ENCODE measurements at places on chromosomes 13 and 19.

DNA sequence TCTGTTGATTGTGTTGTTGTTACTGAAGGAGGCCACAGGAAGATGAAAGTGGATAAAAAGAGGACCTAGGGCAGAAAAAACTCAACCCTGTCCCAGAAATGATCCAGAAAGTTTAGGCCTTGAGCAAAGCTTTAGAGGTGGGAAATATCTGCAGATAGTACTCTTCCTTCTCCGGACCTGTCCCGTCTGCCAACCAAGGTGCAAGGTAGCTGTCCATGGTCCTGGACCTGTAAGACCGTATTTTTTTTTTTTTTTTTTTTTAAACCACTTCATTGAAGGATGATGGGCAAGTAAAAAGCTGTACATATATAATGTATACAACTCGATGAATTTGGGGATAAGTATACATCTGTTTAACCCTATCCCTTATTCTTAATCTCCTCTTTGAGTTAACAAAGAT is 225.9 kb downstream of the OLFM4 start:
- DNase-seq, result no peak

GRCh38 chr13:64849196-64849595 is 2380.9 kb downstream of the PCDH9 start:
- no peak for DNase-seq

DNA sequence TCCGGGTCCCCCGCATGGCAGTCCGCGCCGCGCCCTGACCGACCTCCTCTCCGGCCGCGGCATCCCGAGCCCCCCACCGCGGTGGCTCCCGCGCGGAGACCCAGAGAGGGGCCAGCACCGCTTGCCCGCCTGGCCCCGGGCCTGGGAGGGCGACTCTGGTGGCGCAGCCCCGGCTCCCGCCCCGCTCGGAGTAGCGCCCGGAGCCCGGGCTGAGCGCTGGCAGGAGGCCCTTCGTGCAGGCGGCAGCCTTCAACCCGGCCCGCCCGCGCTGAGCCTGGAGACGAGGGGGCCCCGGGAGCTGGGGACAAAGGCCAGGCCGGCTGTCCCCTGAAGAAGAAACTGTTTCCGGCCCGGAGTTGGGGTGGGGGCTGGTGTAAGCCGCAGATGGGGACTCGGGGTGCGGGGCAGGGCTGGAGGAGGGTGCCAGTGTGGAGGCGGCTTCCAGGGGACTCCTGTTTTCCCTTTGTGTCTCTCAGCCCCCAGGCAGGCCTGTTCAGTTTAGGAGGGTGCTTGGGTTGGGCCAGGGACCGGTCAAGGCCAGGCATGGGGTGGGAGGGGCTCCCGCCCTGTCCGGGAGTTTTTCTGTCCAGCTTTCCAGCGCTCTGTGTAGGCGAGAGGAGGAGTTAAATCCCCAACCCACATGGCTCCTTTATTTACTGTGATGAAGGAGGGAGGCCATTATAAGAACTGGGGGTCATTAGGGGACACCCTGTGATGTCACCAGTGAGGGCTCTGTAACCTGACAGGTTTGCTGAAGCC is 935 bp downstream of the LRP3 start:
- DNase-seq, result no peak

DNA sequence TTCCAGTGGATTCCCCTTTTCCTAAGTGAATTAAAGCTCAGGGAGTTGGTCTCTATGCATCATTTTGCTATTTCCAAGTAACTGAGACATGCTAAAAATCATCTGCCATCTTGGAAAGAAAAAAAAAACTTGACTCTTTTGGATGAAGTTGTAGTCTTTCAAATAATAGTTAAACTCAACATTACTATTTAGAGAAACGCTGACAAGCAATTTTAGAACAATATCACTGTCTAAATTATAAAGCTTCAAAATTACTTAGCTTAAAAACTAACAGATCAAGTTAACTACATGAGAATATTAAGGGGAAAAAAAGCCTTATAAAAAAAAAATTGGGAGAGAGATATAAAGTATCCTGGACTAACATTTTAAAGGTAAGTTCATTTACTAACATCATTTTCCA is 68.5 kb downstream of the STOML3 start:
- DNase-seq, result no peak

DNA sequence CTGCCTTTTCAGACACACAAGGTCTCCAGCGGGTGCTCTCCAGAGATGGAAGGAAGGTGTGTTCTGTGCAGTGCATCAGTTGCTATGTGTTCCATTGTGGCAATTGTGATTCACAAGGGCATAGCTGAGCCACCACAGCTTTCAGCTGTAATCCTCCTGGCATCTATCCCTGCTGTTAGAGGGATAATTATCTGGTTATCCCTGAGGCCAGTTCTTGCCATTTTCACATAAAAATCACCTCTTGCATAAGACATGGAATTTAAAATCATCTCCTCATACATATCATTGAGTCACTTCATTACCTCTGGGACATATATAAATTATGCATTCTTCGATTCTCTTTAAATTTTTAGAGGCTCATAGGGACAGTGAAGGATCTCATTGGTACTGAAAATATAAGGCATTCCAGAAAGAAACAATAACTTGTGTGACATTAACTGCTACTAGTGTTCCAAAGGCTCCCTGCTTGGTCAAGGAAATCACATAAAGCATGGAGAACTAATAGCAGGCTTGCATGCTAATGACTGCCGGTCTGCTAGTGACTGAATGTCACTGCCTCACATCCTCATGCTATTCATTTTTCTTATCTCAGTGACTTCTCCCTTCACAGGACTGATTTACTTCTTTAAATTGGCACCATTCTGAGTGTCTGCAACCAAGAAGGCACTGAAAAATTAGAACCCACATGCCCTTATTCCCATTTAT is 214.0 kb downstream of the ENOX1 start:
- DNase-seq, result no peak

GRCh38 chr13:79525064-79525857 is 44.3 kb downstream of the NDFIP2 start:
- no peak for DNase-seq

- DNase-seq, result no peak
Measured at GRCh38 chr19:440391-441212, 20.2 kb downstream of the SHC2 start.

DNA sequence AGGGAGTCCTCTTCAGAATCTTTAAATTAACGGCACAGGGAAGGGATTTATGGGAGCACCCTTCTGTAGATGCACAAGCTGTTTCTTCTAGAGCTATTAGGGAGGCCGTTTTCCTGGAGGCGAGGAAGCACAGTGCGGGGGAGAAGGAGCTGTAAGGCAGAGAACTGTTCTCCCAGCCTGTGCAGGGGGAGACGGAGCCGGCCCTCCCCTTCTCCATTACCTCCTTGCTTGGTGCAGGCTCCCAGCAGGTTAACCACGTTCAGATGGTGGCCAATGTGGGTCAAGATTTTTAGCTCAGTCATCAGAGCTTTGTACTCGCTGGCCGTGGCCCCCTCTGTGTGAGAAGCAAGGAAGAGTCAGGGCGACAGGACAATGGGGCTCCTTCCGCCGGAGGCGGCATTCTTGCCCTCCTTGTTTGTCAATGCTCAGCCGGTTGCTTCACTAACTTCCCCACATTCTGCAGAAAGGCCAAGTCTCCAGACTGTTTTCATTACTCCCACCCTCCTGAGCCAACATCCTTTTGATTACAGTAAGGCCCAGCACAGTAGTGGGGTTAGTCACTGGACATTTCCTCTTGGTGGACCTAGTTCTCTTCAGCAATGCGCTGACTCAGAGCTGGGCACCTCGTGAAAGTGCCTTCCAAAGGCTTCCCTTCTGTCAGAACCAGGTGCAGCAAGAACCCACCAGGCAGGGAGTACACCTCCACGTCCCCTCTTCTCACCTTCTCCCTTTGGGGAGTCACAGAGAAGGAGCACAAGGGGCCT is 165.4 kb downstream of the FLT1 start:
- DNase-seq, result no peak

- no peak for DNase-seq
Measured at GRCh38 chr19:32012206-32012605, 333.2 kb upstream of the ZNF507 start.

GRCh38 chr13:112871742-112872141 is 97.3 kb upstream of the MCF2L start:
- DNase-seq, result no peak

DNA sequence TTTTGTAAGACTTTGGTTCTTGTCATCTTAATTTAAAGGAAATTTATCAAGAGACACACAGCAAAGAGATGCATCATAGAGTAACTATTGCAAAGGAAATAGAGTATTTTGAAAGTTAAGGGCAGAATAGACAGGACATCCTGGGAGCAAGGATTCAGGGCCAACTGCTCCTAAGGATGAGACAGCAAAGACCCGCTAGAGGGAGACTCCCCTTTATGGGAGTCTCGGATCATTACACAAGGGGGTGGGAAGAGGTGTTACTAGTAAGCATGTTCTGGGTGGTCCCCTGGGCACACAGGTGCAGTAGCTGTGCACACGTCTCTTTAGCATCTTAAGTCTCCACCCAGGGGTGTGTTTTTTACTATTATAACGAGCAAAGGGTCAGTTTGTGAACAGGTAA is 9.6 kb downstream of the ZSCAN5C start:
- no peak for DNase-seq

DNA sequence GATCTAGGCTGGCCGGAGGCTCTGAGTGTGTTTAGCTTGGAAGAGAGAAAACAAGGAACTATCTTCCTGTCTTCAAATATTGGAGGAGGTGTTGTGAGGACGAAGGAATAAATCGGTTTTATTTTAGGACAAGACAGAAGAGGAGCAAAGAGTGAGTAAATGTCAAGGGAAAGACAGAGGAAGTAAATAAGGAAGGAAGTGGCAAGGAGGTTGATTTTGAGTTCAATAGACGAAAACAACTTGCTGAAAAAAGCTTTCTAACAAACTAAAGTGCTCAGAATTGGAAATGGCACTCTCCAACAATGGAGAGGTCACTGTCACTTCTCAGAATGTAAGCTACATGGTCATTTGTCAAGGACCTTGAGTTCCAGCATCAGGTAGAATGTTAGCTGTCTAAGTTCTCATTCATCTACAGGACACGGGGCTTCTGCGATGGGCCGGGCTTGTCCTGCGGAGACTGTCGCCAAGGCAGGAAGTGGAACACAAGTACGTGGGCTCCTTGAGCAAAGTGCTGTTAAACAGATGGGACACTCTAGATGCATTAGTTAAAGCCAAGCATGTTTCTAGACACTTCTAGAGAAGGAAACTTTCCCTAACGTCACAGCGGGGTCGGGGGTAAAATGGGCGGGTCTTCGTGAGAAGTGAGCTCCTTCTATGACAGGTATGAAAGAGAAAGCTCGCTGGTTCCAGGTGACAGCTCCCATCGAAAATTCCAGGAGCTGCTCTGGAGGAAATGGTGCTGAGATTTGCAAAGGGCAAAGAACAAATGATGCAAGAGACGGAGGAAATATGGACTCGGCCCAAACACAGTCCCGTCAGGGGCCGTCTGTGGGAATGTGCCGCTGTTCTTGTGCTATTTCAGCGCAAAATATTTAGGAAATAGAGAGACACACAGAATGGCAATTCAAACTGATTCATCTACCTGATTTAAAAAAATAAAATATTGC is 103.9 kb upstream of the UBL3 start:
- DNase-seq, result no peak

DNA sequence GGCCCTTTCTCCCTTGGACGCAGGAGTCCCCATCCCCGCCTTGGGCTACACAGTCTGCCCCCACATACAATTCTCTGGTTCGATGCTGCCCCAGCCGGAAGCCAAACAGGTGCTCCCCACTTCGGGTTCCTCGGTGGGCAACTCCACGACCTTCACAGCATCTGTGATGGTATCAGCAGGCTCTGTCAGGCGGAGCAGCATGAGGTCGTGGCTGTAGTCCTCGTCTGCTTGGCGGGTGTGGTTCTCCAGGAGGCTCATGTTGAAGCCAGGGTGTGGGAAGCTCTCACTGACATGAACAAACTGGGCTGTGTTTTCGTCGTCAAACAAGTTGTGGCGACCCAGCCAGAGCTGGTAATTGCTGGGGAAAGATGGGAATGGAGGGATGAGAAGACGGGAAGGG is 3.5 kb downstream of the KLK1 start:
- DNase-seq, result no peak

DNA sequence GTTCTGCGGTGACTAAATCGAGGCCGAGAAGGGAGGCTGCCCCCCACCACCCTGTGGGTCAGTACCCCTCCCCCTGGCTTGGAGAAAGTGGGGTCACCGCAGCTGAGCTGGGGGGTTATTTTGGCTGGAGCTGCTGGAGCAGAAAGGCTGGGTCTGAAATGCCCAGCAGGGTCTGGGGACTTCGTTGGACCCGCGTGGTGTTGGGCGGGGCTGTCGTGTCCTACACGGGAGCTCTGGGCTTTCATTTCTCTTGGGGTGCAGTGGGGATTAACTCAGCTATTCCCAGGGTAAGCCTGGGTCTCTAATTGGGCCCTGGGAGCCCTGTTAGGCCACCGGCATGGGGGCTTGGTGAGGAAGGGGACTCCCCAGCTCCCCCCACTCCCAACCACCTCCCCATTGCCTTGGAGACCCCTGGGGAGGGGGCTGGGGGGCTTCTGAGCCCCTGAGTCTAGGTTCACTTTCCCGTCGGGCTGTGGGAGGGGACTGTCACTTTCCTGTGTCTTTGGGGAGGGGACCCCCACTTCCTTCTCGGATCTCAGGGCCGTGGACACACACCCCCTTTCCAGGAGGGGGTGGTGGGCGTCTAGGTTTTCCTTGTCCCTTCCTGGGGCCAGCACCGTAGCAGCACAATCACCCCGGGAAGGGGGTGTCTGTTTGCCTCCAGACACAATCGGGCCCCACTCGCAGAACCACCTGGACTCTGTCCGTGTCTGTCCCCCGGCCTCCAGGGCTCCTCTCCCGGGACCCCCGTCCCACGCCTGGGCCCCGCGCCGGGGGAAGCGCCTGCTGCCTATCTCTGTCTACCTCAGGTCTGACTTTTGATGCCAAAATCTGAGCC is 10.2 kb upstream of the WDR18 start:
- DNase-seq, result no peak

- no peak for DNase-seq
Measured at GRCh38 chr13:93304134-93304533, 77.5 kb downstream of the GPC6 start.

- DNase-seq, result no peak
Measured at GRCh38 chr13:105343134-105343806, 1192.2 kb downstream of the EFNB2 start.

DNA sequence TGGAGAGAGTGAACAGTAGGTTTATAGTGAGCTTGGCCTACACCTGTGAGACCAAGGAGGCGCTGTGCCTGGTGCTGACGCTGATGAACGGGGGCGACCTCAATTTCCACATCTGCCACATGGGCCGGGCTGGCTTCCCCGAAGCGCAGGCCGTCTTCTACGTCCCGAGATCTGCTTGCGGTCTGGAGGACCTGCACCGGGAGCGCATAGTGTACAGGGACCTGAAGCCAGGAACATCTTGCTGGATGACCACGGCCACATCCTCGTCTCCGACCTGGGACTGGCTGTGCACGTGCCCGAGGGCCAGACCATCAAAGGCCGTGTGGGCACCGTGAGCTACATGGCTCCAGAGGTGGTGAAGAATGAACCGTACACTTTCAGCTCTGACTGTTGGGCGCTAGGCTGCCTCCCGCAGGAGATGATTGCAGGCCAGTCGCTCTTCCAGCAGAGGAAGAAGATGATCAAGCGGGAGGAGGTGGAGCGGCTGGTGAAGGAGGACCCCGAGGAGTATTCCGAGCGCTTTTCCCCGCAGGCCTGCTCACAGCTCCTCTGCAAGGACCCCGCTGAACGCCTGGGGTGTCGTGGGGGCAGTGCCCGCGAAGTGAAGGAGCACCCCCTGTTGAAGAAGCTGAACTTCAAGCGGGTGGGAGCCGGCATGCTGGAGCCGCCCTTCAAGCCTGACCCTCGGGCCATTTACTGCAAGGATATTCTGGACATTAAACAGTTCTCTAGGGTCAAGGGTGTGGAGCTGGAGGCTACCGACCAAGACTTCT is 139.0 kb downstream of the ZDHHC20 start:
- DNase-seq, result no peak

- no peak for DNase-seq
Measured at GRCh38 chr13:65093357-65093756, 2136.8 kb downstream of the PCDH9 start.

GRCh38 chr13:59280297-59280696 is 883.4 kb downstream of the DIAPH3 start:
- DNase-seq, result no peak
